NCI-H187 (cell line): ENCODE measurements at places on chromosomes 2 and 18.

GRCh38 chr18:62505669-62506494 is 16.9 kb upstream of the ZCCHC2 start:
- no peak for DNase-seq

- no peak for DNase-seq
Measured at GRCh38 chr2:23532391-23533337, 147.7 kb downstream of the KLHL29 start.

GRCh38 chr2:11746376-11746806 is at the start of gene LPIN1:
TSS of gene LPIN1 (plus strand) at chr2:11746632. CDS start at chr2:11765542, 18,910 bp downstream.
- peak; percentile 96 for DNase-seq

DNA sequence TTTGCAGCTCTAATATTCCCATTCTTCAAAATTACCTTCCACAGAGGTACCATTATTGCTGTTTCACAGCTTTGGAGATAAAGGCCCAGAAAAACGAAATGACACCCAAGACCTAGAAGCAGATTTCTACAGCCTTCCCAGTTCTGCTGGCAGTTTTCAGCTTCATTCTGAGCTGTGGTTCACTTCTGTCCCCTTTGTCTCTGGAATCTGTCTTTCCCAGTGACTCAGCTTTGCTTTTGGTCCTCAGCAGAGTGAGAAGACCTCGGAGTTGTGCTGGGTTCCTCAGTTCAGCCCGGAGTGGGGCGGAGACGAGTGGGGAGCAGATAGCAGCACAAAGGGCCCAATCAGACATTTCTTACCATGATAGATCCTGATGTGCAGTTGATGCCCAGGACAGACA is 180.7 kb upstream of the CXCR4 start:
- no peak for DNase-seq
